Stimulated activated CD4-positive, alpha-beta T cell treated with anti-CD3 and anti-CD28 coated beads, Interleukin-1b, Interleukin-23, amount 100 ng/mL, for 48 hours (primary cell): ENCODE measurements at places on chromosomes 5 and 9.
A peak's percentile ranks its signal among the peaks of the same experiment; 100 is the strongest.

GRCh38 chr5:38968665-38969064 is 105.5 kb downstream of the RICTOR start:
- no peak for DNase-seq

DNA sequence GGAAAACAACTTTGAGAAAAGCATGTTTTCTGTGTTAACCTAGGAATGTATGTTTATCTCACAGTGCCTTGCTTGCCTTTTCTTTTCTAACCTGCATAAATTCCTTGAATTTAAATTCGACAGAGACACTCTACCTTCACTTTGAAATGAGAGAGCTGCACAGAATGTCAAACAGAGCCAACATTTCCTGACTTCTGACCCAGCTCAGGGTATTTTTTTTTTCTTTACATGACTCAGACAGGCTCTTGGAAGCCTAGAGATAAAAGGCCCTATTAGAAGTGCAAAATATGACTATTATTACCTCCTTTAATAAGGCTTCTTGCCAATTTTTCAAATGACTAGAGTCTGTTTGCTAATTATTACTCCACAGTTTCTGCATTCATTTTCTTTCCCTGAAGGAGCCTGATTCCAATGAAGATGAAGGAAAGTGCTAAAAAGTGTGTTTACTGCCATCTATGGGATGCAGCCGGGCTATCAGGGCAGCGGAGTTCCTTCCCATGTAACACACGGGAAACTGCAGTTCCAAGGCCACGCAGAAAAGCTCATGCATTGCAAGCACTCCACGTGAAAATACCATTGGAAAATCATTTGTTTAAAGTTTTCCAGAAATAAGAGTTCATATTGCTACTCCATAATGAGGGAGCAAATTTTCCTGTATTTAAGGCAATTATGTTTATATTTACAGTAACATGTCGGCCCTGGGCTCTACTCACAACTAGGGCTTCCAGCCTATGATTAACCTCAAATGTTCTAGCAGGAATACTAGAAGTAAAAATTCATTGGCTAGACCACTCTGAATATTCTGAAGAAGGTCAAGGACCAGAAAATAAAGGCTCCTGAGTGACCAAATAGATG is 485.6 kb downstream of the ZSWIM6 start:
- DNase-seq = no peak

DNA sequence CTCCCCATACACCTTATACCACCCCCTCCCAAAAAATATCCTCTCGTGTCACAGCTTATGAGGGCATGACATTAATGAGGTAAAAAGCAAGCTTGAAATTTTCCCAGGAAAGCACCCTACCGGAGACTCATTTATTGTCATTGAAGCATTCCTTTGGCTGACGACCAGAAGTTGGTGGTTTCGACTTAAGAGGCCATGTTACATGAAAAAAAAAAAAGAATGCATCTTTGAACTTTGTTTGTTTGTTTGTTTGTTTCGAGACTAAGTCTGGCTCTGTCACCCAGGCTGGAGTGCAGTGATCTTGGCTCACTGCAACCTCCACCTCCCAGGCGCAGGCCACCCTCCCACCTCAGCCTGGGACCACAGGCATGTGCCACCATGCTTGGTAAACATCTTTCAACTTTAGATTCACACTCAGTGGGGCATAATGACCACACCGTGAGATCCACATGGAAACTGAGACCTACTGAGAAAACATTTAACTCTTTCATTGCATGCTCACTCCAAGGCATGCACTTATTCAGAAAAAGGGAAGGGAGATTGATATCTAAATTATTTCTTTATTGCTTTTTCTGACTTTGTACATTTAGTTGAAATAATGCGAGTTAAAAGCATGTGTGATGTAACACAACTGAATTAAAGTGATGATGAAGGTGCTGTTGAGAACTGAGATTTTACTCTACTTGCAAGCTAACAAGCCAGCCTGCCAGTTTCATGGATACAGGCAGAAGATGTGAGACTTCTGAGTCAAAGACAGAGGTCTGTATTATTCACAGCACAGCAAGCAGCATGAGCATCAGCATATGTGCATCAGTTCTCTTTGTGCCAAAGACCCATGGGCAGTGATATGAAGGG is 5.1 kb upstream of the RAB14 start:
- peak; percentile 20 for DNase-seq

DNA sequence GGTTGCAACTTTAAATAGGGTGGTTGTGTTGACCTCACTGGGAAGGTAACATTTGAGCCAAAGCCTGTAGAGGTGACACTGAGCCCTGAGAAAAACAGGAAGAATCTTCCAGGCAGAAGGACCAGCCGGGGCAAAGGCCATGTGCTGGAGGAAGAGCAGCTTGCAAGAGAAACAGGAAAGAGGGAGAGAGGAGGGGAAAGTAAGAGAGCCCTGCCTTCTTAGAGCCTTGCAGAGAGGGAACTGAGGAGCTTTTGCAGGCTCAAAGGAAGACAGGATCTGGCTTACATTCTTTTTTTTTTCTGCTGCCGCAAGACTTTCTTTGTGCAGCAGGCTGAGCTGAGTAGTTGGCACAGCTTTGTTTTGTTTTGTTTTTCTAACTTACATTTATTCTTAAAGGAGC is 17.4 kb downstream of the C9orf153 start:
- DNase-seq = no peak

GRCh38 chr9:129164246-129164930 is 13.7 kb downstream of the IER5L start:
- DNase-seq = no peak

GRCh38 chr5:136285096-136285855 is 80.1 kb downstream of the TRPC7 start:
- no peak for DNase-seq

DNA sequence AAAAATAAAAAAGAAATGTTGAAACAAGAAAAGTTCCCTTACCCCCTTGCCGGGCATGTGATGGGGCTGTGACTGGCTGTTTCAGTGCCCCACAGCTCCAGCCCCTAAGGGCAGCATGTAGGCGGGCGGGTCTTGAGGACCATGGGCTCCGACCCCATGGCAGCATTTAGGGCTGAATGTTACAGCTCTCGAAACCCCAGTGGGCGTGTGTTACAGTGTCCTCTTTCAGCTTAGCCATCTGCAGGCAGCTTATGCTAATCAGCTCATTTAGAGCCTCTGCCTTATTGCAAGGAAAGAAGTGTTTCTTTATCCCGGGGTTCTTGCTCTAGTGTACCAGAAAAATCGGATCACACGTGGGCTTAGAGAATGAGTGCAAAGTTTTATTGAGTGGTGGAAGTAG is 497.4 kb upstream of the CYLC2 start:
- DNase-seq = no peak

GRCh38 chr5:114249823-114250222 is 112.0 kb upstream of the KCNN2 start:
- no peak for DNase-seq
